ENCODE measurements at places on chromosomes 16 and 17.

DNA sequence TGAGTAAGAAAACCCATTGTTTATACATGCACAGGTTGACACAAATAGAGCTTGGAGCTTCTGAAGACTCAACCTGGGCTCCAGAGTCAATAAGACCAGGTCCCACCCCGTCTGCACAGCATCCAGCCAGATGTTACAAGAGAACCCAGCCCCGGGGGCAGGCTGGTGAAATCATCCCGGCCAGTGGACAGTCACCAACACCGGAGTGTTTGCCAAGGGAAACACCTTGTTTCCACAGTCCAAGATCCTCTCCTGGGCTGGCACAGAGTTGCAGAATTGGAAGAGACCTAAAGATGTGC is 90.3 kb downstream of the RAB11FIP4 start:
- DNase-seq: peak; percentile 65

GRCh38 chr17:42697108-42697811 is 14.9 kb downstream of the CNTNAP1 start:
- no peak for DNase-seq

DNA sequence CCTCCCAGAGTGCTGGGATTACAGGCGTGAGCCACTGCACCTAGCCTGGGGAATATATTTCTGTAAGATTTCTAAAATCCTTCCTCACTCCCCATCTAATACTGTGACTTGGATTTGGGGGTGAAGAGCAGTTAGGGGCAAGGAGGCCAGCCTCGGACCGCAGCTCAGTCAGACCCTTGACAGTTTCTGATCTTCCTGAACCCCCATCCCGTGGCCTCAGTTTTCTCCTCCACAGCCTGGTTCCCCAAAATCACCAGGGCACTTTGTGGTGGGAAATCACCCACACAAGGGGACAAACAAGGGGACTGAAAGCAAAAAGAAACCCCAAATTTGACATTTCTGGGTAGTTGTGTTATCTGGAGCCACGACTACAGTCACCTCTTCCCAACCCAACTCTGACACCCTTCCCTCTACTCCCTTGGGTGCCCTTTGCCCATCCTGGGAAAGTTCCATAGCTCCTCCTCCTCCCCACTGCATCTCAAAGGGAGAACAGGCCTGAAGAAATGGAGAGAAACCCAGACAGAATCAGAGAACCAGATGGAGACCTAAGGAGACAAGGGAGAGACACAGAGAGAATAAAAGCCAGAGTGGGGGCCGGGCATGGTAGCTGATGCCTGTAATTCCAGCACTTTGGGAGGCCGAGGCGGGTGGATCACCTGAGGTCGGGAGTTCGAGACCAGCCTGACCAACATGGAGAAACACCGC is 2.8 kb upstream of the STAT5A start:
- DNase-seq: no peak

GRCh38 chr17:79364315-79365094 is 246.3 kb downstream of the RBFOX3 start:
- DNase-seq: no peak

DNA sequence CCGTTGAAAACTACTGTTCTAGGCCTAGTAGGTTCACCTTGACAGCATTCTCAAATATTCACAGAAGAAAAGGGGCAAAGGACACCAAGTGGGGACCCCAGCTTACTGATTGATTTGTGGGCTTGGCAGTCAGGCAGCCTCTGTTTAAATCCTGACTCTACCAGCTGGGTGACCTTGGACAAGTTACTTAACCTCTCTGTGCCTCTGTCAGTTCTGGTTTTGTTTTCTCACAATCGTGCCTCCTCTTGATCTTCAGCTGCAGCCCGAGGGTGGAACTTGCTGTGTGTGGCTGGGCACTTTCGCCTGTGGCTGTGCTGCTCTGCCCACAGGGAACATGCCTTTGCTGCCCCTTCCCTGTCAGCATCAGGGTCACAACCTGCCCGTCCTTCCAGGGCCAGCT is 17.8 kb downstream of the RAP1GAP2 start:
- DNase-seq: no peak

GRCh38 chr16:51085271-51085670 is 65.8 kb downstream of the SALL1 start:
- DNase-seq: no peak

All from MCF 10A (cell line).